ENCODE measurements at places on chromosomes 2 and 18.

- no peak for DNase-seq
Observed at GRCh38 chr18:21012308-21012707, 99.3 kb downstream of the ROCK1 start.

- no peak for DNase-seq
Observed at GRCh38 chr18:71832946-71833617, 711.1 kb downstream of the CBLN2 start.

- DNase-seq = no peak
Observed at GRCh38 chr18:49716035-49716434, 97.3 kb downstream of the ACAA2 start.

DNA sequence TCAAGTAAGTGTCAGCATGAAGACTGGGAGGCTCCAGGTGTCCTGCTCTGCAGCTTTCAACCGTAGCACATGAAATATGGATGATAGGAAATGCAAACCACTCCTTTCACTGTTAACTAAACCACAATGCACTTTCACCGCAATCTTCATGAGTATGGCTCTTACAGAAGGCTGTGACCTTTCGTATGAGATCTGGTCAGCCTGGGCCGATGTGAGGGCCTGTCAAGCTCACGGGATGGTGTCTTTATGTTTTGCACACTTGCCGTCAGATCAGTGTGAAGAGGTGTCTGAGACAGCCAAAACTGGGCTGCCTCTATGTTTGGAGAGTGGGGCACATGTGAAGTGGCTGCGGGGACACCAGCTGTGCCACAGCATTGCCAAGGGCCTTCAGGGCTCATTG is 62.8 kb upstream of the AFF3 start:
- no peak for DNase-seq

- no peak for DNase-seq
Observed at GRCh38 chr2:8654483-8654882, 27.4 kb upstream of the ID2 start.

DNA sequence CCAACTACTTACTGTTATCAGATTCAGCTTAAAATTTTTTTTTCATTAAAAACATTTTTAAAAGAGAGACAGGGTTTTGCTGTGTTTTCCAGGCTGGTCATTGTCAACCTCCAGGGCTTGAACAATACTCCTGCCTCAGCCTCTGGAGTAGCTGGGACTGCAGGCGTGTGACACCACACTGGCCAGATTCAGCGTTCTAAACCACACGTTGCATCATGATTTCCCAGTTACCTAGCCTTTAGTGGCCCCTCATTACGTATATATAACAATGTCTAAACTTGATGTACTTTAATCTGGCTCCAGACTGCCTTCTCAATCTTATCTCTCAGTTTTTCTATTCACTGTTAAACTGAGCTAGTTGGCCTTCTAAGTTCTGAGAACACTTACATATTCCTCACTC is 89.6 kb downstream of the COMMD1 start:
- no peak for DNase-seq

DNA sequence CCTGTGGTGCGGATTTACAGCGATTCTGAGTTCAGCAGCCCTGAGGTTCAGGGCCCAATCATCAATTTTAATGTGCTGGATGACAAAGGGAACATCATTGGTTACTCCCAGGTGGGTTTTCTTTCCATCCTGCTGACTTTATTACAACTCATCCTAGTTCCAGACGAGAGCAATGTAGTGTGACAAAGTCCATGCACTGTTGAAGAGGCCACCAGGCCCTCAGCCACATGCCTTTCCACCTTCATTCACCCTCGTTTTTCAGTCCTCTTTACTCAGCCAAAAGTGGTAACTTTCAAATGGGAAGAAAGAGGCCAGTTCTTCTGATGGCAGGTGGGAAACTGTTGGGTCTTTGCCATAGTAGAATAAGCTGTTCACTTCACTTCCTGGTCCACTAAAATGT is 17.9 kb downstream of the MOCOS start:
- DNase-seq = no peak

Measured in posterior cingulate gyrus (tissue), 11 donors.